ENCODE measurements at places on chromosomes 7 and 10. TPM values are rescaled to one million over a fixed set of nuclear protein-coding genes. Genes with fewer than 3 reads are reported as not detected.

DNA sequence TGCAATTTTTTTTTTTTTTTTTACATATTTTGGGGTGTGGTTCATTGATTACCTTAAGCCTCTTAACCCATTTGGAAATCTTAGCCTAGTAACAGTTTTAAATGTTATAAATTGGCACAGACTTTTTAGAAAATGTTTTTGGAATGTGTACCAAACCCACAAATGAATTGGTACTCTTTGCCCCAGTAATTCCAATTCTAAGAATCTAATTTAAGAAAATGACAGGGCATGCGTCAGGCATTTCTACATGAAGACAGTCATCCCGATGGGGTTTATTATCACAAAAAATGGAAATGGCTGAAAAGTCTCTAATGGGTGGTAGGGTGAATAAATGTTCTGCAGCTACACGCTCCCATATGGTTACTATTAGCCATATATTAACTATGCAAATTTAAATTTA lies 54.9 kb downstream of the ITIH5 start:
- H3K4me1 ChIP-seq: no peaks in the 10 kb centered on the region
- H3K27ac ChIP-seq: no peak overlapping the region
- no peak overlapping the region for H3K4me3 ChIP-seq
- H3K27me3 ChIP-seq: no peaks in the 10 kb centered on the region

- H3K27ac ChIP-seq: no peak overlapping the region
- no peaks in the 10 kb centered on the region for H3K4me1 ChIP-seq
- H3K4me3 ChIP-seq: no peak overlapping the region
- H3K36me3 ChIP-seq: no peaks in the 10 kb centered on the region
- H3K27me3 ChIP-seq: no peaks in the 10 kb centered on the region
- DNase-seq: no peak
Measured at GRCh38 chr10:93445097-93445960, 36.8 kb downstream of the MYOF start.

GRCh38 chr7:84637568-84638338 lies 443.2 kb upstream of the SEMA3A start:
- DNase-seq: no peak
- H3K4me1 ChIP-seq: no peaks in the 10 kb centered on the region
- no peaks in the 10 kb centered on the region for H3K27me3 ChIP-seq

DNA sequence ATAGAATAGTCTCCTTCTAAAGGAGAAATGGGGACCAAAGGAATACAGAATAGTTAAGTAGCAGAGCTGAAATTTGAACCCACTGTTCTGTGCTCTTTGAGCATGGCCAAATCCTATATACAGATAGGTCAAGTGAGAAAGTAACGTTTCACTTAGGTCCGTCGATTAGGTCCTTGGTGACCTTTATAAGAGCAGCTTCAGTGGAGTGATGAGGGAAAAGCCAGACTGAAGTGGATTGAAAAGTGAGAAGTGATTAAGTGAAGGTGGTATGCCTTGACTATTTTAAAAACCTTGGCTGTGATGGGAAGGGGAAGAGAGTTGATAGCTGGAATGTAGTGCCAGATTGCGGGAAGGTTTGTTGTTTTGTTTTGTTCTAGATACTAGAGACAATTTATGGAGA lies 10.6 kb upstream of the LSMEM1 start:
- no peaks in the 10 kb centered on the region for H3K4me1 ChIP-seq
- H3K27ac ChIP-seq: no peak overlapping the region
- no peak for DNase-seq
- no peak overlapping the region for H3K4me3 ChIP-seq
- H3K27me3 ChIP-seq: no peaks in the 10 kb centered on the region

DNA sequence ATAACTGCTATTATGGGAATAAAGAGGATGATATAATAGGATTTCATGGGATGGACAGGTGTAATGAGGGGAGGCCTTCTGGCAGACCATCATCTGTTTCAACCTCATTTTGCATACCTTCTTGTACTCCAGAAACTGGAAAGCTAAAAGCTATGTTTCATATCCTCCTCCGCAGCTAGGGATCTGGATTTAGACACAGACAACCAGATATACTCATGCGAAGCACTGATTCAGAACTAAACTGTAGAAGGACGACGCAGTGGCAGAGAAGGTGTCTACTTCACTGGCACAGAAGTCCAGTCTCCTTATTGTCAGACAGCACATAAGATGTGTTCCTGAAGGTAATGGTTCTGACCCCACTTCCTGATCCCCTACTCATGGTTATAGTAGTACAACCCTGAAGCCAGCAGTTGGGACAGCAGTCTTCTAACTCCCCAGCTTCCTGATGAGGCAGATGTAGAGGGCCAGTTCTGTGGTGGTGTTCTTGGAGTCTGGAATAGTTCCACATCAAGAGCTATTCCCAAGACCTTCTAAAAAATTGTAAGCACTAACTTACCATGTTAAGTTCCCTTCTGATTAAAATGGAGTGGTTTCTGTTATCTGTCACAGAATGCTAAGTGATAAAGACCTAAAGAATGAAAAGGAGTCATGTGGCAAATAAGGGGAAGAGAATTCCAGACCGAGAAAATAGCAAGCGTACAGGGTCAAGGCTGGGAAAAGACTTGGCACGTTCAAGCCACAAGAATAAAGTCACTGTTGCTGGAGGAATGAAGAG lies 550.3 kb downstream of the GRM8 start:
- H3K4me3 ChIP-seq: peak overlapping the region; percentile 29
- H3K4me1 ChIP-seq: peaks cover 31% of the 10 kb centered on the region
- H3K36me3 ChIP-seq: no peaks in the 10 kb centered on the region
- no peaks in the 10 kb centered on the region for H3K27me3 ChIP-seq

HOXA4 gene
- total RNA-seq: not detected

DNA sequence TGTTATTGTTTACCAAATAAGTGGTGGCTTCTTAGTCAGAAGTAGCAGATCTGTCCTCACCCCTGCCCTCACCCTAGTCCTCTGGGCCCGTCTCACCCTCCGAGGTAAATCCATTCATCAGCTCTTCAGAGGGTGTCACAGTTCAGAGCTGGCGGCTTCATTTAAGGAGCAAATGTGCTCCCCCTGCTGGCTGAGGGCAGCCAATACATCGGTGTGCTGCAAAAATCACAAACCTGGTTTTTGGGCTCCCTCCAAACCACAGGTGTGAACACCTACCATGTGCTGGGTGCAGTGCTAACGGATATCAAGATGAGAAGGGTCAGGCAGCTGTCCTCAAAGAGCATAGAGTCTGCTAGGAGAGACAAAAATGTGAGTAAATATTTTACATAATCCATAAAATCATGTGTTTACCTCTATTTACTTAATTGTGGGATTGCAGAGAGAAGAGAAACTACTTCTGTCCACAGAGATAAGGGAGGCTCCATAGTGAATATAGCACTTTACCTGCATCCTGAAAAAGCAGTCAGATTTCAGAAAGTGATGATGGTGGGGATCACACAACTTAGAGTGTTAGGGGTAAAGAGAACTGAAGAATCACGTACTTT lies 15.5 kb upstream of the CRTAC1 start:
- H3K27ac ChIP-seq: no peak overlapping the region
- DNase-seq: no peak
- H3K4me3 ChIP-seq: no peak overlapping the region
- no peaks in the 10 kb centered on the region for H3K4me1 ChIP-seq

DIP2C gene
- 0.10 TPM for total RNA-seq

DNA sequence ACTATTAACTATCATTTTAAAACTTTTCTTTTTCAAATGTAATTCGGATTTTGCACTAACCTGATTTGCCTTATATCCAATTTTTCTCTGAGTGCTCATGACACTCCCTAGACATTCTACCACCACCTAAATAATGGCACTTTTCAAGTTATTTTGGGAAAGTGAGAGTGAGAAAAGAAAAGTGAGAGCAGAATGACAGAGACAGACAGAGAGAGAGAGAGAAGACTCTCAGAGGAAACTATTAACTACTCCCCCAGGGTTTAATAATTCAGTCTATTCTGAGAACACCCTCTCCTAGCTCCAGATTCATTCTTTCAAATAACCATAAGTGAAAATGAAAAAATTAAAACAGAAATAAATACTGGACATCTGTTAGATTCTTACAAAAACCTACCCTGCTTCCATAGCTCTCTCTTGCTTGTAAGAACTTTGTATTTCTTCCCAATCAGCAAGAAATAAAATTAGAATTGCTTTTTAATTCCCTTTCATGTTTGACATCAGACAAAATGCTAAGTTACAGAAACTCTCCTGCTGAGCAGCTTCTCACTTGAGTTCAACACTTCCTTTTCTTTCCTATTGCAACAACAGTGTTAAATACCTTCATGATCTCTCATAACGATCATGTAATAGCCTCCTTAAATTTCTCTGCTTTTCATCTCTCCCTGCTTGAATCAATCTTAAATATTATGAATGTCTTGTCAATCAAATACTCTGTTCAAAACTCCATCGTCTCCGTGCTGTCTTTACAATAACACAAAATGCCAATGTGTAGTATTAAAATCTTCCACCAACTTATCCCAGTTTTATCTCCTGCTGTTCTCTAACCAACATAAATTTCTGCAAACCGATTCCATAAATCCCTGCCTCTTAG lies 191.7 kb downstream of the SEMA3E start:
- no peaks in the 10 kb centered on the region for H3K36me3 ChIP-seq
- H3K4me1 ChIP-seq: no peaks in the 10 kb centered on the region
- H3K4me3 ChIP-seq: no peak overlapping the region

GRCh38 chr7:87479951-87480350 lies 4.5 kb upstream of the ABCB4 start:
- no peaks in the 10 kb centered on the region for H3K27me3 ChIP-seq
- H3K4me3 ChIP-seq: no peak overlapping the region
- H3K36me3 ChIP-seq: no peaks in the 10 kb centered on the region
- H3K27ac ChIP-seq: no peak overlapping the region
- peaks cover 7% of the 10 kb centered on the region for H3K4me1 ChIP-seq
- no peak for DNase-seq

DNA sequence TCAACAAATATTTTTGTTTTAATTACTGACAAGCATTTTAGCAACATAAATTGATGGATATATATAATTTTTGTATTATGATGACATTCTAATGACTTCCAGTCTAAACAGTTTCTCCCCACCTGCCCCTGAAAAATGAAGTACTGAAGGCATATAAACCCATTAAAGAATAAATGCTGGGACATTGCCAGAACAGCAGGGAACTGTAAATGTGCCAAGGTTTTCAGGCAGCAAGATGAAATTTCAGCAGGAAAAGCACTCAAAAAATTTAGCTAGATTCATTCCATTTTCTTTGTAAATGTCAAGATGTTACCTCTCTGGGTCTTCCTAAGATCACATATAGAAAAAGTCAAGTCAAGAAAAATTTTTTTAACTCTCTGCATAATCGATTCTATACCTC lies 11.0 kb upstream of the TLL2 start:
- no peak for DNase-seq

GRCh38 chr10:11096422-11096821 lies 78.8 kb downstream of the CELF2 start:
- H3K27ac ChIP-seq: no peak overlapping the region
- H3K27me3 ChIP-seq: no peaks in the 10 kb centered on the region
- no peaks in the 10 kb centered on the region for H3K36me3 ChIP-seq
- DNase-seq: no peak

GRCh38 chr7:35725280-35725680 lies 30.3 kb upstream of the HERPUD2 start:
- peak overlapping the region; percentile 95 for H3K27ac ChIP-seq
- H3K36me3 ChIP-seq: no peaks in the 10 kb centered on the region
- no peak overlapping the region for H3K4me3 ChIP-seq
- peaks cover 71% of the 10 kb centered on the region for H3K4me1 ChIP-seq
- DNase-seq: peak; percentile 93

DNA sequence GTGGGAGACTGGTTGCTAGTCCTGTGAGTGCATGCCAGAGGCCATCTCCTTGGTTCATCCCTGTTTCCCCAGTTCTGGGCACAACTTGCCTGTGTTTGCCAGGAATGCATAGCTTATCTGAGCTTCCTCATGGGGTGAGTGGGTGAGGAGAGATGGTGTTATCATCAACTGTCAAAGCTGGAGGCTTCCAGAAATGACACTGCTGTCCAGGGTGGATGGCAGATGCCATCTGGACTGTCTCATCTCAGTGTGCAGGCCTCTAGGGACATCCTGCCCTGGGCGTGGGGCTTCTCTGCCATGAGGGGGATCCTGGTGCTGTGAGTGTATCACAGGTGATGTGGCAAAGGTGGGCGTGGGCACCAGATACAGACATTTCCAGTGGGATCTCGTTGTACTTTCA lies 328.6 kb downstream of the DPP6 start:
- no peak overlapping the region for H3K27ac ChIP-seq
- no peak for DNase-seq
- H3K36me3 ChIP-seq: no peaks in the 10 kb centered on the region
- no peaks in the 10 kb centered on the region for H3K27me3 ChIP-seq
- no peak overlapping the region for H3K4me3 ChIP-seq
- no peaks in the 10 kb centered on the region for H3K4me1 ChIP-seq

DNA sequence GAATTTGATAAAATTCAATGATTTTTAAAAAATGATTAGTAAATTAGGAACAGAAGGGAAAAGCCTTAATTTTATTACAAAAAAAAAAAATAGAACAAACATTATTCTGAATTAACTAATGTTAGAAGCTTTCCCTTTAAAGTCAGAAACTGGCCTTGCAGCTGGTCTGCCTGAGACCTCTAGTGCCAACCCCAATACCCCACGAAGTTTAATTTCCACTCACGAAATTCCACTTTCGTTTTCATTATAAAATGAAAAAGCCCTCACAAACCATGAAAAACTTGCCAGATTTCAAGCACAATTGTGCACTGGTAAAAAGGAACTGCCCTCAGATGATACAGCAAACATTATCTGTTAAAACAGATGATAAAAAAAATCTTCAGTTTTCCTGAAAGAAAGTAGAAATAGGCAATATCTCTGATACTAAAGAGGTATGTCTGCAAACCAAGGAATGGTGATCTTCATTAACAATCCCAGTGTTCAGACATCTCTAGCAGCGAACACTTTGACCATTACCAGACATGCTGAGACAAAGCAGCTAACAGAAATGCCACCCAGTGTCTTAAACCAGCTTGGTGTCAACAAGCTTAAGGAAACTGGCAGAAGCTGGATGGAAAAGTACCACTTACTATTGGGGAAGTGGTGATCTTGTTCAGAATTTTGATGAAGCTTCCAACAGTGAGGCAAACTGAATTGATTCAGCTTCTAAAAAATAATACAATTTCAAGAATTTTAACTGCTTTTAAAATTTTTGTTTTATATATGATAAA lies 80.2 kb downstream of the PALS2 start:
- no peak overlapping the region for H3K4me3 ChIP-seq
- H3K27me3 ChIP-seq: no peaks in the 10 kb centered on the region
- no peak for DNase-seq

GRCh38 chr7:10212649-10213048 lies 761.0 kb upstream of the PHF14 start:
- no peaks in the 10 kb centered on the region for H3K27me3 ChIP-seq
- no peaks in the 10 kb centered on the region for H3K4me1 ChIP-seq
- H3K4me3 ChIP-seq: no peak overlapping the region
- no peak overlapping the region for H3K27ac ChIP-seq
- no peak for DNase-seq

NUDT13 gene
- total RNA-seq: 0.72 TPM

DNA sequence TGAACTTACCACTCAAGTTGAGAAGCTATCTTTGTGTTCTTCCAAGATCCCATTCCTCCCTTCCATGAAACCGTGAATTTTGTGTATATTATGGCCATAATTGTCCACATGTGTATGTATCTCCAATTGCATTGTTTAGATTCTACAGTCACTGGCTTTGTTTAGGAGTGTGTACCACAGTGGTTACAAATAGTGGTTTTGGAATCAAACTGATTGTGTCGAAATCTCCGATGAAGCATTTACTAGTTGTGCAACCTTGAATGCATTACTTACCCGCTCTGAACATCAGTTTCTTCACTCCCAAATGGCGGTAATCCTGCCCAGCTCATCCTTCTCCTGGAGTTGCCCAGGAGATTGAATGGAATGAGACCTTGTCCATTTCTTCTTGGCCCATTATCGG lies 145.0 kb upstream of the ZNF32 start:
- no peak overlapping the region for H3K4me3 ChIP-seq
- no peaks in the 10 kb centered on the region for H3K4me1 ChIP-seq
- DNase-seq: no peak
- H3K27ac ChIP-seq: no peak overlapping the region
- no peaks in the 10 kb centered on the region for H3K27me3 ChIP-seq
